ENCODE measurements at places on chromosomes 7 and 10. TPM values are rescaled to one million over a fixed set of nuclear protein-coding genes. Genes with fewer than 3 reads are reported as not detected.

PNLIPRP1 gene
- total RNA-seq: not detected

PON3 gene
- not detected for total RNA-seq

DNA sequence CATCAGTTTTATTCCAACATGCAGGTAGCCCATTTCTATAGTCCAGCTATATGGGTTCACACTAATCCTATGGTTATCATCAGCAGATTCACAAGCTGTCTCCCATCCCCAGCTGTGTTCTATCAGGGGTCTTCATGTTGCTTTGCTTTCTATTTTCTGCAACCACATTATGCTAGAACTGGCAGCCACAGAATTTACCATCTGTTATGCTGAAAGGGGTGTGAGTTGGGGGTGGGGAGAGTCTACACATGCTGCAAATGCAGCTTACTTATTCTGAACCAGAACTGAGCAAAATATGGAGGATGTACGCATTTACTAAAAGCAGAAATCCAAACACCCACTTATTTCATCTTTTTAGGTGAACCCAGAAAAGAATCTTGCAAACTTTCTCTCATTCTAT is 32.9 kb downstream of the SHTN1 start:
- H3K27me3 ChIP-seq: peaks cover 1% of the 10 kb centered on the region
- no peak for DNase-seq
- H3K36me3 ChIP-seq: no peaks in the 10 kb centered on the region
- no peak overlapping the region for H3K27ac ChIP-seq
- H3K4me3 ChIP-seq: no peak overlapping the region
- H3K4me1 ChIP-seq: no peaks in the 10 kb centered on the region

GRCh38 chr7:990933-991728 is 8.2 kb downstream of the CYP2W1 start:
- H3K27ac ChIP-seq: no peak overlapping the region
- peaks cover 2% of the 10 kb centered on the region for H3K27me3 ChIP-seq
- H3K36me3 ChIP-seq: no peaks in the 10 kb centered on the region

Measured in activated CD4-positive, alpha-beta T cell treated with anti-CD3 and anti-CD28 coated beads, Interleukin-2, amount 10 ng/mL, durations not matched to agents 7 days and 5 days (primary cell).